ENCODE measurements at places on chromosomes 7 and 10.

GRCh38 chr7:72048420-72048819, 363.7 kb downstream of the CALN1 start:
- no peak for DNase-seq

GRCh38 chr7:36606153-36606975, 117.9 kb downstream of the AOAH start:
- no peak for DNase-seq

- DNase-seq: no peak
Measured at GRCh38 chr10:110355141-110355831, 50.6 kb upstream of the SMNDC1 start.

DNA sequence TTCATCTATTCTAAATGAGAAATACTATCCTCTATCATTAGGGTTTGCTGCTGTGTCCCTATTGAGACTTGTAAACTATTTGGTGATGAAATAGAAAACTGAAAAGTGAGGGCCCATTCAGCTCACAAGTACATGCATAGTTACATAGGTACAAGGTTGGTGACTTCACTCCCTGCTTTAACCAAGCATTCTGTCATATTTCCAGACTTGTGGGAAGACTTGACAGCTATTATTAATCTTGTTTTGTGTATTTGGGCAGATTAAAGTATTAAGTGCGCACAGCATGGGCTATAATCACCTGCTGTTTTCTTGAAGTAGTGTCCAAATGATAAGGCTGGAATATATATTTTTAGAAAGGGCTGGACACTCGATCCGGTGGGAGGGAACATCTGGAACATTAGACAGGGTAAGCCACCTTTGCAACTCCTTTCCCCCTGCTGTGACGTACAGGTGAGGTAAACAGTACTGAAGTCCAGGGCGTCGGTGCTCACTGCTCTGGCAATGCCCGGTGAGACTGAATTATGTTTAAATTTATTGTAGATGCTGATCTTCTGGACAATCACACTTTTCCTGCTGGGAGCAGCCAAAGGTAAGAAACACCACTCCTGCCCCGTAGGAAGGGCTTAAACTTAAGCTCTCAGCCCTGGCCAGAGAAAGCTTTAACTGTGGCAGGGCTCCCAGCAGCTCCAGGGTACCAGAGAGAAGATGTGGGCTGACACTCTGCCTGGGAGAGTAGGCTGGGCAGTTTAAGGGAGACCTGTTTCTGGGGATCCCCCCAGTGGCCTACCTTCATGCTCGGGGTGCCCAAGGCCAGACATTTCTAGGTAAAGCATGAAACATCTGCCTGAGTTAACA, at the start of gene PNLIPRP1:
PNLIPRP1 (plus strand) TSS at position 370 of the 855 bp plus-strand sequence; CDS start at position 541, 171 bp downstream.
- no peak for DNase-seq

GRCh38 chr10:29279779-29280487, 8.9 kb upstream of the LYZL1 start:
- DNase-seq: no peak

DNA sequence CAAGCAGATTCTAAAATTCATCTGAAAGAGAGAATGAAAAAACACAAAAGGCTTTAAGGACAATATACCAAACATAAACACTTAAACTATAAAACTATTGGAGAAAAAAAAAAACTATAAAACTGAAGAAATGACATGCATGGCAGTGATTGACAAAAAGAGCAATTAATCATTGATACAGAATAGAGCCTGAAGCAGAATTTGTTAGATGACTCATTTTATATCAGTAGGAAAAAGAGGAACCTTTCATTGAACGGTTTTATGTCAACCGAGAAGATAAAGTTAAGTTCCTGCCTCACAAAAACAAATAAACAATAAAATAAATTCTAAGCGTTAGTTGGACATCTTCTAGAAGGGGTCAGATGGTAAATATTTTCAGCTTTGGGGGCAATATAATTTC, 23.3 kb downstream of the NPY start:
- no peak for DNase-seq

- DNase-seq: no peak
Measured at GRCh38 chr7:69903410-69903809, 305.1 kb downstream of the AUTS2 start.

DNA sequence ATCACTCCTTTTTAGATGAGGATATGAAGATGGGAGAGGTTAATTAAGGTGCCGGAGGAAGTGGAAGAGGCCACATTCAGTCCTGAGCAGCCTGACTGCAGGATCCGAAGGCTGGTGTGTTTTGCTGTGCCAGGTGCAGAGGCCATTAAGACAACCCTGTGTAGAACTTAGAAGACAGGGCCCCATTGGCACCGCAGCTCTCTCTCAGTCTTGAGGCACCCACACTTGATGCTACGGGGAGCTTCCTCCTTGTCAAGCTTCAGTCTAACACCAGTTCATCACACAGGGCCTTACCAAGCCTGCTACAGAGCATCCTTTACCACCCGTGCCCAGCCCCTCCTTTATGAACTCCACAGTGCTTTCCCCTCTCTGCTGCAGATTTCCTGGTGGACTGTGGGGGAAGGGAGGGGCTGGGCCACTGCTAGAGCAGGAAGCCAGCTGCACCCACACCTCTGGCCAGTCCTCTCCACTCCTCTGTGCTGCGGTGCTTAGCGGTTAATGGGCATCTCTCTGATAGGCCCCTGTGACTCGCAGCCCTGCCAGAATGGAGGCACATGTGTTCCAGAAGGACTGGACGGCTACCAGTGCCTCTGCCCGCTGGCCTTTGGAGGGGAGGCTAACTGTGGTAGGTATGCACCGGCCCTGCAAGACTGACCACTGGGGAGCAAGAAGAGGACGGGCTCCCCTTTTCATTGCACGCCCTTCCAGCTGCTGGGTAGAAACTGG, 45.5 kb downstream of the VWA2 start:
- no peak for DNase-seq

DNA sequence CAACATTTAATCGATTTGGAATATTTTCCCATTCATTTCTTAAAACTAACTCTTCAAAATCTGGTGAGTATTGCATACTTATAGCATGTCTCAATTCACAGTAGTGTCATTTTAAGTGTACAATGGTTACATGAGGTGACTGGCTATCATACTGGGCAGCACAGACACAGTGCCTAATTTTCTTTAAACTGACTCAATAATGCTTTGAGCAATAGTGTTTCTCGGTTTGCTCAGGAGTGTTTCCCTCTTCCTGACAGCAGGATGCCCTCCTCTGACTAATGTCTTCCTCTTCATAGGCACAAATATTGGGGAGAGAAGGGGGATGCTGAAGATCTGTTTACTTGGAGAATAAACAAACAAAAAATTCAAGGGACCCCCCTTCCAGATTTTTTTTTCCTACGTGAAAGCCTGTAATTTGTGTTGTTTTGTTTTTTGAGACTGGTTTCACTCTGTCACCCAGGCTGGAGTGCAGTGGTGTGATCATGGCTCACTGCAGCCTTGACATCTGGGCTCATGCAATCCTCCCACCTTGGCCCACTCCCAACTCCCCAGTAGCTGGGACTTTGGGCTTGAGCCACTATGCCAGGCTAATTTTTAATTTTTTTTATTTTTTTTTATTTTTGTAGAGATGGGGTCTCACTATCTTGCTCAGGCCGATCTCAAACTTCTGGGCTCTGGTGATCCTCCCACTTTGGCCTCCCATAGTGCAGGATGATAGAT, 2.2 kb downstream of the MRC1 start:
- no peak for DNase-seq

GRCh38 chr7:18119985-18120384, 92.3 kb upstream of the PRPS1L1 start:
- no peak for DNase-seq

DNA sequence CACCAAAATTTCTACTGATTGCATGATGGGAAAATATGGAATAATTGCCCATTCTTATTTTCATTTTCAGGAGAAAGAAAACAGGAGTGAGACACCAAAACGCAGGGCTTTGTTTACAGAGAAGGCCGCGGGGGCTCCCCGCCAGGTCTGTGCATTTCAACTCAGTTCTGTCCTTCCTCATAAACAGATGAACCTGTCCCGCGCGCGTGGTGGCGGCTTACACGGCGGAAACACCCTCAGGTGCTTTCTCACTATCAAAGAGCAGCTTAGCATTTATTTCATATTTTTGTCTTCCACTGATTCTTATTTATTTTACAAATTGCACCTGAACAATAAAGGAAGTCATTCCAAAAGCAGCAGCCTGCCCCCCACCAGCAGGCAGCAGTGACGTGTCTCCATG, 579.4 kb downstream of the PTPRN2 start:
- no peak for DNase-seq

DNA sequence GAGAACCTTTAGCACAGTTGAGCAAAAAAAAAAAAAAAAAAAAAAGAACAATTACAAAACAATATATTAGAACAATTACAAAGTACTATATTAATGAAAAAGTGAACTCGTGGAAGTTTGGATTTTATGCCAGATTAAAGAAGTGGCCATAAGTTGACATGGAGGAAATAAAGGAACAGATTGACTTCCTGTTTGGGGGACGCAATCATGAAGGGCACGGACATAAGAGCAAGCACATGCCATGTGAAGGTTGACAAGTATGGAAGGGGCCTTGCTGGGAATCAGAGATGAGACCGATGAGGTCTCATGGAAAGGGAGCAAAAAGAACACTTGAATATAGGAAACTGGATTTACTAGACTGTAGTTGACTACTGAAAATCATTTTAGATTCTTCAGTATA, 61.7 kb downstream of the ICA1 start:
- DNase-seq: no peak

DNA sequence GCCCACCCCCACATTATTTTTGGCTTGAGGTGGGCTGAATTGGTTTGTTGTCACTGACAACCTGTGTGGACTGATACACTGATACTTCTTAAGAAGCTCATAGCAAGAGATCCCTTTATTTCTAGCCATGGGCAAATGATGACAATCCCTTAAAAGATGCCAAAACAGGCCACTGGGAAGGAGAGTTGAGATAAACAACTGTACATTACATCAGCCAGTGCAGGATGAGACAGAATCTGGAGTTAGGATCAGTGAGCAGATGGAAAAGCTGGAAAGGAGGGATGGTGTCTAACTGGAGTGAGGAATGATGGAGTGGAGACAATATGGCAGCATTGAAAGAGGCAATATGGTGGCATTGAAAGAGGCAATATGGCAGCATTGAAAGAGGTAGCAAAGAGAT, 195.9 kb upstream of the LYZL2 start:
- DNase-seq: no peak

- no peak for DNase-seq
Measured at GRCh38 chr10:128364631-128365030, 238.4 kb upstream of the MKI67 start.

DNA sequence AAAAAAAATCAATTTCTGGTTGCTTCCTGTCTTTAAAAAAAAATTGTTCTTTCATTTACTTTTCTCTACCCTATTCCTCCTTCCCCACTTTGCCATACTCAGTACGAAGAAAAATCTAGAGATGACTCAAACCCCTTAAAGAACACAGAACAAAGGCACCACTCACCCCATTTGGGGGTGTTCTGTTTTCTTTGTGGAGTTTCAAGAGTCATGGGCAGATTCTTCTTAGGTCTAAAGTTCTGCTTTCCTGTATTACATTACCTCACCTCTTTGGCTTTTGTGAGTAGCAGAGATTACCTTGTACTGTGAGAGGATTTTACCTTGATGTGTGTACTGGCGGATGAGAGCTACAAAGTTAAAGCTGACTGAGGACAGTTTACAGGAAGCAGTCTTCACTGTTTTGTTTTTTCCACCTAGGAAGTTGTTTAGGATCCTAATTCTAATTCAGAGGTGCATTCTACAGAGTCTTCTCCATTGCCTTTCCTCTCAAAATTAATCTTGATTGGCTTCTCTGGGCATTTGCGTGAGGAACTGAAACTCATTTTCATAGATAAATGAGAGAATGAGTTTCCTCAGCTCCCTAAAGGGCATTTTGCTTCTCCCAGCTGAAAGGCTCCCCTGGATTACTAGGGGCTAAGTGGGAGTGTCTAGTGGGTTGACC, 20.7 kb downstream of the AVL9 start:
- no peak for DNase-seq

DNA sequence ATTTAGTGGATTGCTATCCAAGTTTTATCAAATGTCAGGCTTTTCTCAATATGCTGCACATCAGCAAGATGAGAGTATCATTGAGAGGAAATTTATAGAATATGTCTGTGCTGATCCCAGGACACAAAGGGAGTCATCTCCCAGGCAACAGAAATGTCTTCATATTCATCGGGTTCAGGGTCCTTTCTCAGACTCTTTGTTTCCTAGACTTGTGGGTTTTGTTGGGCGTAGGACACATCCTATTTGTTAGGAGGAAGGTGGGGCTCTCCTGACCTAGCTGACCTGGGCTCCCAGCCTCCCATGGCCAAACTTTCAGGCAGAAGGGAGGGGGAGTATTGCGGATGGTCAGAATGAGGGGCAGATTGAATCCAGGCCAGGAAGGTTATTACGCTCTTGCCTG, 22.9 kb upstream of the NPS start:
- no peak for DNase-seq

Data from stimulated activated CD4-positive, alpha-beta T cell treated with anti-CD3 and anti-CD28 coated beads, Interleukin-4, amount 100 ng/mL, for 24 hours (primary cell).